NCI-H524 treated with DMSO at 0.1 percent for 48 hours (cell line): ENCODE measurements at places on chromosomes 12 and 14.

DNA sequence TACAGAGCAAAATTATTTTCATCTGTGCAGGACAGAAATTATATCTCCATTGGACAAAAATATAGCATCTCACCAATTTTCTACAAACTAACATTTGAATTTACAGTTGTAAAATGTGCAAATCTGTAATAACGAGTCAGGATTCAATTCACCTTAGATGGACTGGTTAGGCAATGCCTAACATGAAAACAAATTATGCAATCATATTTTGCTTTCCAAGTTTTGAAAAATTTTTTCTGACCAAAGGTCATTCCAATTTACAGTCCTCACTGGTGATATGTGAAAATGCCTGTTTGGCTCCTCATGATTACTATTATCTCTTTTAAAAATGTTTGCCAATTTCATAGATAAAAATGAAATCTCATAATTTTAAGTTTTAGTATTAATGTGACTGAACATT, 6.5 kb upstream of the CPM start:
- DNase-seq: no peak

GRCh38 chr14:71117839-71118743, 210.8 kb downstream of the PCNX1 start:
- no peak for DNase-seq

GRCh38 chr12:11795913-11796459, 146.5 kb downstream of the ETV6 start:
- DNase-seq: no peak

- no peak for DNase-seq
Observed at GRCh38 chr12:4653691-4654090, 4.8 kb downstream of the NDUFA9 start.

GRCh38 chr12:95583933-95584332, 32.7 kb upstream of the USP44 start:
- DNase-seq: no peak

DNA sequence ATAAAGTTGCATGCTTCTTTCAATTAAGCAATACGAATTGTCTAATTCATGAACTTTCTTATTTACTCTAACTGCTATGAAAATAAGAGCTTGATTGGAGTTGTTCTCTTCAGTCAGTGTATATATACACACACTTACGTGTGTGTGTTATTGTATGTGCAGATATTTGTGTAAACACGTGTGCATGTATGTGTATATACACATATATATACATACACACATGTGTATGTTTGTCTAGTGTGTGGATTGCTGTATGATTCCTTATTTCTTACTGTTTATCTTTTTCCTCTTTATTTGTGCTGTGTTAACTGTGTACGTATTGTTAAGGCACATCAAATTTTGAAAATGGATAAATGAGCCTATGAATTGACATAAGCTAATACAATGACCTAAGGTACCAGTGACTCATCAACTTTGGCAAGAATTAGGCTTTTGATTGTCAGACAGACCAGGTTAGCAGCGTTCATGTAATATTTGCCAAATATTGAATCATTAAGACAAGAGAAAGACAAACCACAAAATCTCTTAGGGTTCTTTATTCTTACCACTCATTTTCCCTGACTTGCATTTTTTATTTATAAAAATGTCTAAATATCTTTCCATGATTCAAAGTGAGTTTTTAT, 423.9 kb downstream of the SOX5 start:
- no peak for DNase-seq

- no peak for DNase-seq
Observed at GRCh38 chr14:55654243-55654642, 74.2 kb downstream of the KTN1 start.

DNA sequence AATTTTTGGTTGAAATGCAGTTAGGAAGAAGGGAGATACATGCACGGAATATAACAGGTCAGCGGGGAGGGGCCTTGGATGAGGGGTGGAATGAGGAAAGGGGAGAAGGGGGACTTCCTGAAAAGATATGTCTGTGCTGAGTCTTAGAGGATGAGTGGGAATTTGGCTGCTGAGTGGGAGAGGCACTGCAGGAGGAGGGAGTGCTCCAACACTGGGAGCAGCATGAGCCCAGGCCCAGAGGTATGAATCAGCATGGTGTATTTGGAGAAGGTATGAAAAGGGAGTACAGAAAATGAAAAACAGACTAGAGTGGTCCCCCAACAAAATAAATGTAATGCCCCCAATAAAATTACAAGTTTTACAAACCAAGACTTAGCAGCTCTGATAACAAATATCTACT, 394.4 kb downstream of the IPO8 start:
- DNase-seq: no peak

- no peak for DNase-seq
Observed at GRCh38 chr12:77308056-77308455, 242.7 kb upstream of the E2F7 start.

GRCh38 chr12:112386726-112387125, 4.5 kb upstream of the HECTD4 start:
- peak; percentile 36 for DNase-seq

DNA sequence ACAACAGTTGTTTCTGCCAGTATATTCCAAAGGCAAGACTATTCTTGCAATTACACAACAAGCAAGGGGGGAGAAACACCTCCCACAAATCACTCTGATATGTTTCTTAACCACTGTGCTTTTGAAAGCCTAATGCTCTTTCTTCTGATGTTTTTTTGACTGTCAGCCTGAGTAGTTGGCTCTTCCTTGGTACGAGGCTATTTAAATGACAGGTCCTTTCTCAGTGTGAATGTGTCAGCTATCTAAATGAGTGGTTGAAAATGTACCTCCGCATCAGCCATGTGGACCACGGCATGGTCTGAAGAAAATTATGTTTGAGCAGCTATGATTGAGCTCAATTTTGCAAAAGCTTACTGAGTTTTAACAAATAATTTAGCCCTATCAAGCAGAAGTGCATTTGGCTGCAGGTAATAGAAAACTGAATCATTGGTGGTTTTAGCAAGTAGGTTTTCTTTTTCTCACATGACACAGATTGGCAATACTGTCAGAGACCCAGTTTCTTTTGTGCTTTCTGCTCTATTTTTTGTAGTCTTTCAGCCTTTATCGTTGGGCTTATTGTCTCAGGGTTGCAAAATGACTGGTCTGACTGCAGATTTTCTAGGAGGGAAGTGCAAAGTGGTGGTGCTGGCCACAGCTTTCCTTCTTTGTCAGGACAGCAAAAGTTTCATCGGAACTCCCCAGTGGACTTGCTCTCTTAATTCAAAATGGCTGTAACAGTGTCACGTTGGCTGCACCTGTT, 162.8 kb downstream of the RGS6 start:
- DNase-seq: no peak

DNA sequence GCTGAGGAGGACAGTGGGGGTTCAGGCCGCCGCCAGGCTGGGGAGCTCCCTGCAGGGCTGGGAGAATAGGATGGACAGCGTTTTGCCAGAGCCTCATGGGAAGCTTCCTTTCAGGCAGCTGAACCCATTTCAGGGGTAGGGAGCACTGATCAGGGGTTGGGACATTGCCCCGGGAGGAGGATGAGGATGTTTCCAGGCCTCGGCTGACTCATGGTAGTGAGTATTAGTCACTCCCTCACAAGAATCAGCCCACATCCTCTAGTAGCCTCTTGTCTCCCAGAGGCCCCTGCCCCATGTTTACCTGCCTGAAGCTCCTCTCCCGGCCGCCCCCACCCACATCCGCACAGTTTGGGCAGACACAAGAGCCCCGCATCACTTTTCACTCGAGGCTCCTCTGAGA, 89.8 kb downstream of the ZFP36L1 start:
- no peak for DNase-seq

DNA sequence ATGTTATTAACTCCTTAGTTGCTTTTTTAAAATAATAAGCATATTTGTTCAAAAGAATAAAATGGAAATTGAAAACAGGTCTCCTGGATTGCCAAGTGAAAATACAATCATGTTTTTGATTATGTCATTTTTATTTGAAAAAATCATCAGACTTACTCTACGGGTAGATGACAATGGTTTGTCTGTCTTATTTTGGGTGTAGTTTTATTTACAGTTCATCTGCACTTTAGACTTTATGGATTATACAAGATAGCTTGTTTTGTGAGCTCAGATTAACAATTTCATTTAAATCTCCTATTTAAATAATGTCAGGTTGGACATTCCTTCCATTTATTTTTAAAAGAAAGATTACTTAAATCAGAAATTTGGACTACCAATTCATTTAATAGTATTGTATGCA, 14.8 kb downstream of the TMEM260 start:
- no peak for DNase-seq
